ENCODE measurements at places on chromosomes 4 and X.

DNA sequence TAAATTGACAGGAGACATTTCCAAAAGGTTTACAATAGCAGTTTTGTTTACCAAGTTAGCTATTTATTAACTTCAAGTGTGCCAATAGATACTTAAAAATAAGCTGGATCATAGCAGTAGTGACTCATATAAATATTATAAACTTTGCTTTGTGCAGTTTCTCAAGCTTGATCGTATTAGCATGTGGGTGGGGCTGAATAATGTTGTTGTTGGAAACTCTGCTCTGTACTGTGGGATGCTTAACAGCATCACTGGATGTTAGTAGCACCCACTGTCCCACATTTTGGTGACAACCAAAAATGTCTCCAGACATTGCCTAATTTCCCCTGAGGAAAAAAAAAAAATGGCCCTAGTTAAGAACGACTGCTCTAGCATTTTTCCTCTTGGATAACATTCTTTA, 855.2 kb upstream of the ADGRL3 start:
- no peak for DNase-seq

GRCh38 chrX:101564651-101565050, 14.3 kb downstream of the ARMCX1 start:
- DNase-seq: no peak

DNA sequence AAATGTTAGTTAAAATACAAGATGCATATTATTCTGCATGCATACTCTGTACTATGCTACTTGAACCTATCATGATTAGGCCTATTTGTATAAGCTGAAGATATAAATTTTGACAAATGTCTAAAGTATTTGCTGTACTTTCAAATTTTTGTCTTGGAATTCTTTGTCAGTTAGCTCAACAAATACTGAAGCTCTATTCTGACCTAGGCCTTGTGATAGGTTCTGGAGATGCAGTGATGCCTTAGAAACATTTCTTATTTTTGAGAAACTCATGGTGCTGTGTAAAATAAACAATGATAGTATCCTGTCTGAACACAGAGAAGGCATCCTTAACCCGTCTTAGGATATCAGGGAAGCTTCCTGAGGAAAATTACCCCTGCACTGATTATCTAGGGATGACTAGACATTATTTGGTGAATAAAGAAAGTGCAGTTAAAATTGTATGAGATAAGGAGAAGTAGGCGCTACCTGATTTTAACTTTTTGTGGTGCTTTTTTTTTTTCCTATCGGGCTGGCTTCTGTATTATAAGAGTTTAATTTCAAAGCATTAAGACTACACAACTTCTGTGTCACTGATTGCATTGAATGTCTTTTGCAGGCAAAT, 43.4 kb downstream of the MOB1B start:
- DNase-seq: no peak

DNA sequence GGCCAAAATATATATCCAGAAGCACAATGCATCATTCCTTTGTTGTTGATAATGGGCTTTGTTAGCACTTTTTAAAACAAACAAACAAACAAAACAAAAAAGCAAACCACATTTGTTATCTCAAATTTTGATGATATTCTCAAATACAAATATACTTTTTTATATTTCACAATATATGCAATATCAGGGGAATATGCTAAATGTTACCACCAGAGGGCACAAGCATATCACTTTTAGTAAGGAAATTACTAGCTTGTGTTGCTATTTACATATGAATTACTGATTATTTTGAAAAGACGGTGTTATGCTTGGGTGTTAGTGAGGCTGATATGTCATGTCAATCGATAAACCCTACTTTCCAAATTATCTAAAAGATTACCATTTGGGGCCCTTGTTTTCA, 29.1 kb downstream of the RIPPLY1 start:
- DNase-seq: no peak

GRCh38 chrX:30864383-30864785, 24.7 kb downstream of the TAB3 start:
- no peak for DNase-seq

GRCh38 chr4:153036931-153037482, 100.9 kb downstream of the FHDC1 start:
- DNase-seq: no peak

DNA sequence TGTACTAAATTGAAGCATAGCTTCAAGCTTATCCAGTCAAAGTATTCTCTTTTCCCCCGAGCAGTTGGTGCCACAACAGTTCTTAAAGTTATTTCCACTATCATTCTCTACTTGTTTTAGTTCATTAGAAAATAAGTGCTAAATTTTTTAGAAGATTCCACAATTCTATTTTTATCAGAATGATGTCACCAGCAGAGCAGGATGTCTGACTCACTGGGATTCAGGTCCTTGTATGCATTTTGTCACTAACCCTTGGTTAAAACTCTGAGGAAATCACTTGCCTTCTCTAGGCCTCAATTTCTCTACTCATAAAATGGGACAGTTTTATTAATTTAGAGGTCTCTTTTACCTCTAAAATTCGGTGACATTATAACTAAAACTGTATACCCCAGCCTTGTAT, 3.4 kb downstream of the DDX53 start:
- no peak for DNase-seq

- no peak for DNase-seq
Observed at GRCh38 chr4:161791796-161792556, 371.8 kb downstream of the FSTL5 start.

DNA sequence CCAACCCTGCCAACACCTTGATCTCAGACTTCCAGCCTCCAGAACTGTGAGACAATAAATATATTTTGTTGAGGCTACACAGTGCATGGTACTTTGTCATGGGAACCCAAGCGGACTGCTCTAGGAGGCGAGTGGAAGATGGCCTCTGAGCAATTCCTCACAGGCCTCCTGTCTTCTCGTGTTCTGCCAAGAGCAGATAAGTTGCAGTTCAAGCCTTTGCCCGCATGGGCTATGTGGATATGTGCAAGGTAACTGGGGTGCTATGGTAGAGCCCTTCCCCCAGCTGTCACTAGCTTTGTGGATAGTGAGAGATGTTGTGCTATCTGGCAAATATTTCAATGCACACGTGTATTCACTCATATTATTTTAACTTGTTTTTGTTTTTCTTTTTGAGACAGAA, 156.0 kb upstream of the BCOR start:
- DNase-seq: no peak

GRCh38 chrX:119151051-119151380, 23.4 kb upstream of the KIAA1210 start:
- DNase-seq: no peak

DNA sequence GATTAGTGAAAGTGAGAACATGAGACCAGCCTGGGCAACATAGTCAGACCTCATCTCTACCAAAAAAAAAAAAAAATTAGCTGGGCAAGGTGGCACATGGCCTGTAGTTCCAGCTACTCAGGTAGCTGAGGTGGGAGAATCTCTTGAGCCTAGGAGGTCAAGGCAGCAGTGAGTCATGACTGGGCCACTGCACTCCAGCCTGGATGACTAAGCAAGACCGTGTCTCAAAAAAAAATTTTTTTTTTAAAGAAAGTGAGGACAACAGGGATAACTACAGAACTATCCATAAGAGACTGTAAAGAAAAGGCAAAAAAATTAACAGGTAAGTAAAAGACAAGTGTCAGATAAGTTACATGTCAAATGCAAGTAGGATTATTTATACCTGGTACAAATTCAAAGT, 13.5 kb upstream of the SPP1 start:
- DNase-seq: no peak

GRCh38 chrX:15416133-15416993, 32.1 kb upstream of the VEGFD start:
- DNase-seq: no peak

GRCh38 chr4:181548873-181549575, 694.2 kb upstream of the TENM3 start:
- DNase-seq: no peak

Data from right renal pelvis (tissue), 4 donors.